ENCODE measurements at places on chromosomes 13 and 19.

GRCh38 chr13:102586615-102587014 is 10.2 kb upstream of the TPP2 start:
- no peak for DNase-seq

GRCh38 chr19:50669302-50670101 is 20.3 kb downstream of the C19orf81 start:
- peak; percentile 6 for DNase-seq

GRCh38 chr19:18696023-18696422 is 12.5 kb downstream of the CRTC1 start:
- DNase-seq, result no peak

DNA sequence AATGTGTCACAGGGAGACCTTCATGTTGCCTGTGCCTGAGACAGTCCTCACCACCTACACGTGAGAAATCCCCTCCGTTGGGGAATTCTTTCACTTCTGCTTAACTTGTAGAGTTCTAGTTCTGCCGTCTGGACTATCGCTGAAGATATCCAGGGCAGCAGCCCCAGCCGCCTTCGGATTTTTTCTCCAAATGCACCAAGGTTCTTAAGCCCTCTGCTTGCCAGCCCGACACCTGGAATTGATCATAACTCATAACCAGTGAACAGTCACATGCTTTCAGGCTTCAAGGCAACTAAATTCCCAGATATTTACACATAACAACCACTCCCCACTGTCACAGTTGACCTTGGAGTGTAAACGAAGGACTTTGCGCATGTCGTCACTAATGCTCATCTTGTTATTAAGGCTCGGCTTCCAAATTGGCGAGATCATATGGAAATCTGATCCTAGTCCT is 114.4 kb downstream of the RAB20 start:
- DNase-seq, result no peak

GRCh38 chr13:45055902-45056648 is 64.2 kb upstream of the GTF2F2 start:
- DNase-seq, result no peak

DNA sequence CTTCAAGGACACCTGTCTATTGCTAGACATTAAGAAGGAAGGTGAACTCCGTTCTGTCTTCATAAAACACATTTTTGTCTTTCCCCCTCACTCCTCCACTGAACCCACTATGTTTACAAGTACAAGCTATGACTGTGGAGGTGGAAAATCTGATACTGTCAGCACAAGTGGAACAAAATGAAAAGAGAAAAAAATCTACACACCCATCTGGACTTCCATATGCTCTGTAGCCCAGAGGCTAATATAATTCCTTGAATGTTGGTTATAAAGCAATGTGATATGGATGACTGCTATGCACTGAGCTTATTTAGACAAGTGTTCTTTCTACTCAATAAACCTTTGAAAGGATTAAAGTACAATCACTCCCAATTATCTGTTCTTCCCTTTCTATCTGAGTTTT is 713.5 kb downstream of the DIAPH3 start:
- DNase-seq, result no peak

- DNase-seq, result no peak
Measured at GRCh38 chr19:16435238-16435917, 36.4 kb downstream of the EPS15L1 start.

GRCh38 chr13:44816701-44817100 is 172.6 kb downstream of the NUFIP1 start:
- no peak for DNase-seq

- no peak for DNase-seq
Measured at GRCh38 chr13:44874176-44874575, 115.1 kb downstream of the NUFIP1 start.

DNA sequence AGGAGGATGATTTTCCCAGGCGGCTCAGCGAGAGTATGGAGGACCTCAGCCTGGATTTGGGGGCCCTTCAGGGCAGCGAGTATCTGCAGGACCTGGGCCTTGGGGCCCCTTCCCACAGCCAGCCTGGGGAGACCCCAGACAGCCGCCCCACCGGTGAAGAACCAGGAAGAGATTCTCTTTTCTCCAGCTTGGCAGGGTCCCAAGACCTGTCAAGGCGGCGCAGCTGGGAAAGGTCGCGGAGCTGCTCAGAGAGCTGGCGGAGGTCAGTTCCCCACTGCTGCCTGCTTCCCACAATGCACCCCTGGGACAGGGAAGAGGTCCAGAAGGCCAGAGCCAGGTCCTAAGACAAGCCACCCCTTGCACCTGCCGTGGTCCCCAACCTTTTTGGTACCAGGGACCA is 24.1 kb downstream of the ARHGEF18 start:
- DNase-seq, result no peak

DNA sequence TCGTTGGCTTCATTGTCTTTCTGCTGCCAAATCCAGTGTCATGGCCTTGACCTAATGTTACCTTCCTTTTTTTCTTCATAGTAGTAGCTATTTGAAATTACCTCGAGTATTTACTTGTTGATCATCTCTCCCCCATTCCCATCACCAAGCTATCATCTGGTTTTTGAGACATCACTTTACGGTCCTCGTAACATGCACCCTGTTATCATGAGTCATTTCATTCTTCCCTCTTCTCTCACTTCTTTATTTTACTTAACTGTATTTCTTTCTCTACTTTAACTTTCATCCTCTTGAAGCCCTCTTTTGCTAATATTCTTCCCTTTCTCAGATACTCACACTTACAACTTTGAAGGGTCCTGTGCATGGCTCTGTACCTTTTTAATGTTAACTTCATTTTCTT is 31.8 kb downstream of the TPP2 start:
- DNase-seq, result no peak

DNA sequence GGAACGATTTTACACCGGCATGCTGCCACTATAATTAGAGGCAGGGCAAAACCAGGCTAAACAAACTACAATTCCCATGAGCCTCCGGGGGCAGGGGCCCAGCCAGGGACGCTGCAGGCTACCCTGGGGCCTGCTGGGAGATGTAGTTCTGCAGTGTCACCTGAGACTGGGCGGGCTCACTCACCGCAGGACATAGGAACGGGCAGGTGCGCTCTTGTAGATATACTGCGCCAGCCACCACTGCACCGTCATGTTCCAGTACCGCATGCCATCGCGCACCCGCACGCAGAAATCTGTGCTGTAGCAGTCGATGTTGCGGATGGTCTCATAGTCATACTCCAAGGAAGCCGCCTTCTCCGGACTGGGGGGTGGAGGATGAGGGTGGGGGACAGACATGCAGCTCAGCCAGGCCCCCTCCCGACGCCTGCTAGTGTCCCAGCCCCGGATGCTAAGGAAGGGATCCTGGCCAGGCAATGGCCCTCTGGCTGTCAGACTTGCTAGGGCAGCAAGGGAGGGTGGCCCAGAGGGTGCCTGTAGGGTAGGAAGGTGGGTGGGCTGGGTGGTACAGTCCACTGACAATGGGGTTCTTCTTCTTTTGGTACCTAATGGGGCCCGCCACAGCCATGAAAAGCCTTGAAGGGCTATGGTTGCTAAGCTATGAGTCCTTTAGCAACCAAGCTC is 5.8 kb upstream of the TMC4 start:
- DNase-seq, result no peak

- DNase-seq, result no peak
Measured at GRCh38 chr19:34484328-34484727, 2.8 kb downstream of the WTIP start.

DNA sequence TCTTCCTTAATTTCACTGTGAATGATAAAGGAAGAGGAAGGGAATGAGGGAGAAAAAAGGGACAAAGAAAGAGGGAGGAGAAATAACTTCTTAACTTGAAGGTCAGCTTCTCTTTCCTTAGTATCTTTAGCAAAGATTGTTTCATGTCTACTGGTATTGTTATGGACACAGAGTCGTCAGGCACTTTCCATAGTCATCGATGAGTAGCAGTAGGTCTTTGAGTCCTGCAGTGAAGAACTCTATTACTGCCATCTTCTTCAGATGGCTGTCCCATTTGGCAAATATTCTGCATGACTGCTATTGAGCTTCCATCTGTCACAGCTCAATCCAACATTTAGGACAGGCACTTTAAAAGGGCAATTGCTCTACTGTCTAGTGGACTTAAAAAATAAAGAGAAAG is 2463.1 kb downstream of the PCDH9 start:
- DNase-seq, result no peak

- no peak for DNase-seq
Measured at GRCh38 chr13:65926750-65927171, 1303.4 kb downstream of the PCDH9 start.

- DNase-seq, result no peak
Measured at GRCh38 chr19:42099336-42099925, 23.5 kb downstream of the ZNF574 start.

GRCh38 chr13:107238262-107238981 is 670.5 kb upstream of the ARGLU1 start:
- no peak for DNase-seq

- peak; percentile 33 for DNase-seq
Measured at GRCh38 chr13:99859178-99860177, 112.1 kb downstream of the ZIC5 start.

- no peak for DNase-seq
Measured at GRCh38 chr13:60369242-60369641, 27.8 kb upstream of the TDRD3 start.

DNA sequence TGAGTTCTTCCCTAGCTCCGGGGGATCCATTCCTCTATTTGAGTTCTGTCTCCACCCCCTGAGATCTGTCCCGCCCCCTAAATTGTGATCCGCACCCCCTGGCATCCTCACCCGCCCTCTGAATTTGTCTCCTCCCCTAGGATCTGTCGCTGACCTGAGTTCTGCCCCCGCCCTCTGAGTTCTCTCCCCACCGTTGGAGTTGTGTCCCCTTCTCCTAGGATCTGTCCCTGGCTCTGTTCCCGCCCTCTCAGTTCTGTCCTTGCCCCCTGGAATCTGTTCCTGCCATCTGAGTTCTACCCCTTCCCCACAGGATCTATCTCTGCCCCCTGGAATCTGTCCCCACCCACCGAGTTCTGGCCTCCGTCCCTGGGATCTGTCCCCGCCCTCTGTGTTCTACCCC is 1.0 kb upstream of the SLC17A7 start:
- no peak for DNase-seq

GRCh38 chr19:8361921-8362793 is 1.8 kb upstream of the ANGPTL4 start:
- DNase-seq, result no peak

- DNase-seq, result no peak
Measured at GRCh38 chr13:81326913-81327312, 986.0 kb upstream of the SPRY2 start.

- DNase-seq, result no peak
Measured at GRCh38 chr13:25330541-25330940, 29.1 kb downstream of the NUP58 start.

DNA sequence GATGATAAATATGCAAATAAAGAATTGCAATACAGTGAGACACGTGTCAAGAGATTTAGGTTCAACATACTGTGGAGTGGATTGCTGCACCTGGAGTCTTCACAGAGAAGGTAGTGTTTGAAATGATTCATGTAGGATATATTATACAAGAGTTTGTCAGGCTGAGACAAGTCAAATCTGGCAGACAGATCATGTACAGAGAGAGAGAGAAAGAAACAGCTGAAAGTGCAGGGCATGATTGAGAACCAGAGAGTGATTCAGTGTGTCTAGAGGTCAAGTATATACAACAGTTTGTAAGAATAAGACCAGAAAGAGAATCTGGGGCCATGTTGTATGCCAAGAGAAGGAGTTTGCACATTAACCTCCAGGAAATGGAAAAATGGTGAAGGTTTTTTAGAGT is 2.1 kb upstream of the VWA8 start:
- no peak for DNase-seq

DNA sequence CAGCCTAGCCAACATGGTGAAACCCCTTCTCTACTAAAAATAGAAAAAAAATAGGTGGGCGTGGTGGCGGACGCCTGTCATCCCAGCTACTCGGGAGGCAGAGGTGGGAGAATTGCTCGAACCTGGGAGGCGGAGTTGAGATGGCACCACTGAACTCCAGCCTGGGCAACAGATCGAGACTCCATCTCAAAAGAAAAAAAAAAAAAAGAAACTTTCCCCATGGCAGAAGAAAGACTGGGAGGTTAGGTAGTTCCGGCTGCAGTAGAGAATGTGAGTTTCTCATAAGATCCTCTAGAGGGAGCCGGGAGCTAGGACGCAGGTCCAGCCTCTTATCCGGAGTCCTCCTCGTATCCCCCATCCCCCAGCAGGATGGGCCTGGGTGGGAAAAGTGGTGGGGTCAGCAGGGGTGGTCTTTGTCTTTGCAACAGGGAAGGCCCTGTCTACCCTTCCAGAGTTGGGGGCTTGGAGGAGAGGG is 13.2 kb upstream of the CREB3L3 start:
- no peak for DNase-seq

GRCh38 chr19:23283925-23284324 is 33.7 kb upstream of the ZNF724 start:
- peak; percentile 66 for DNase-seq

DNA sequence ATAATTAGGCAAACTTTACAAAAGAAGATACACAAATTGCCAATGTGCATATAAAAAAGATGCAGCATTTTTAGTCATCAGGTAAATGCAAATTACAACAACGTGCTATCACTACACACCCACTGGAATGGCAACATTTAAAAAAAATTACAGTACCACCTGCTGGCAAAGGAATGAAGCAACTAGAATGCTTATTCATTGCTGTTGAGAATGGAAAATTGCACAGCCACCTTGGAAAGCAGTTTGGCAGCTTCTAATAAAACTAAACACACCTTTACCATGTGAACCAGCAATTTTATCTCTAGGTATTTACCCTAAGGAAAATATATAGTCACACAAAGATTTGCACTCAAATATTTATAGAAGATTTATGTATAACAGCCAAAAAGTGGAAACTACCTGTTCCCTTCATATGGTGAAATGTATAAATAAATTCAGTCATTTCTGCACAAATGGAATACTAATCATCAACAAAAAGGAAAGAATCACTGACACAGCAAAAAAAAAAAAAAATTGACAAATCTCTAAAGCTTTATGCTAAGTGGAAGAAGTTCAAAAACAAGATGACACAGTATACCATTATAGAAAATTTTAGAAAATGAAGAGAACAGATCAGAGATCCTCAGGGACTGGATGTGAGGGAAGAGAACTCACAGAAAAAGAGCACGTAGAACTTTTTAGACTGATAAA is 30.3 kb downstream of the OXGR1 start:
- DNase-seq, result no peak

DNA sequence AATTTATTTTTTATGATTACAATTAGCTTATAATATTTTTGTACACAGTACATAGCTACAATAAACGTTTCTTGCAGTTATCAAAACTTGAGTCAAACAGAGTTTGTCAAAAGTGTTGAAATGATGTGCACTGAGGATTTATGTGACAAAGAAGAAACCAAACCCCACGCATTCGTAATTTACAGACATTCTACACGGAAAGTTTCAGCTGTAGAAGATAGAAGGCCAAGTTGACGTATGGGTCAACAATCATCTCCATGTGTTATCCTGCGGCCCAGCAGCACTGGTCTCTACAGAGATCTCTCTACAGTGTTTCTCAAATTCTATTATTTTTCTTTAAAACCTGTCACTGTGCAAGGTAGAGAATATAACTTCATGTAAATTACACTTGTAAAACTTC is 1507.6 kb downstream of the PCDH9 start:
- no peak for DNase-seq

- peak; percentile 34 for DNase-seq
Measured at GRCh38 chr13:48975101-48975855, 434 bp upstream of the FNDC3A start.

DNA sequence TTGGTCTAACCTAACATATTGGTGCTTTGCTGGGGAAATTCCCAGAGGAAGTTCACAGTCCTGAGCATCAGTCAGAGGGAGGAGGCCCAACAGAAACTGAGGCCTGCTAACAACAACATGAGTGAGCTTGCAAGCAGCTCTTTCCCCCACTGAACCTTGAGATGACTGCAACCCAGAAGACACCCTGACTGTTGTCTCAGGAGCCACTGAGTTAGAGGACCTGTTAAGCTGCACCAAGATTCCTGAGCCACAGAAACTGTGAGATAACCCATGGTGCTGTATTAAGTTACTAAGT is 193.2 kb upstream of the UBL3 start:
- no peak for DNase-seq

All from stimulated activated CD4-positive, alpha-beta T cell treated with anti-CD3 and anti-CD28 coated beads, TNF-alpha, amount 100 ng/mL, for 24 hours (primary cell).